ENCODE measurements at places on chromosomes 5 and 9. TPM values are rescaled to one million over a fixed set of nuclear protein-coding genes. Genes with fewer than 3 reads are reported as not detected.

Gene LHX6
- 0.39 TPM for total RNA-seq

Gene PTGDS
- total RNA-seq, result not detected

Gene RORB
- not detected for total RNA-seq

Gene LPAR1
- total RNA-seq, result 10.2 TPM

Data from A549 treated with DMSO at 1 μM for 4 hours (cell line).